Lung microvascular endothelial cell (primary cell): ENCODE measurements at places on chromosomes 12 and 14.

GRCh38 chr14:29459969-29460560 lies 467.6 kb downstream of the PRKD1 start:
- DNase-seq, result no peak

GRCh38 chr14:71751264-71751663 lies 181.0 kb upstream of the RGS6 start:
- DNase-seq, result no peak

- peak; percentile 88 for DNase-seq
These were observed at the start of gene SLC25A21 for GRCh38 chr14:37172024-37172869. Gene SLC25A21, minus strand, starts transcription at chr14:37172606.

- DNase-seq, result no peak
These were observed 47.1 kb upstream of the CDKN3 start for GRCh38 chr14:54349713-54350112.

DNA sequence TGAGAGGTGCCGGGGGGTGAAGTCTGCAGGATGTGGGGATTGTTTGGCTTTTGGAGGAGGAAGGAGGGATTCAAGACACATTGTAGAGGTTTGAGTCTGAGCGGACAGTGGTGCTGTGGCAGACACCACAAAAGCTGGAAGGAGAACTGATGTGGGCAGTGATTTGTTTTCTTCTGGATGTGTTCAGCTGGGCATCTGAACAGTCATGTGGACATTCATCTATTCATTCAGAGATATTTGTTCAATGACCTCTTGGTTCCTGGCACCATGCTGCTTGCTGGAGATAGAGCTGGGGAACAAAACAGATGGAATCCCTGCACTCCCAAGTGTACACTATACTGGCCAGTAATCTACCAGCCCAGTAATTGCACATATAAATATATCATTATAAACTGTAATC lies 64.0 kb downstream of the PTPN11 start:
- no peak for DNase-seq

DNA sequence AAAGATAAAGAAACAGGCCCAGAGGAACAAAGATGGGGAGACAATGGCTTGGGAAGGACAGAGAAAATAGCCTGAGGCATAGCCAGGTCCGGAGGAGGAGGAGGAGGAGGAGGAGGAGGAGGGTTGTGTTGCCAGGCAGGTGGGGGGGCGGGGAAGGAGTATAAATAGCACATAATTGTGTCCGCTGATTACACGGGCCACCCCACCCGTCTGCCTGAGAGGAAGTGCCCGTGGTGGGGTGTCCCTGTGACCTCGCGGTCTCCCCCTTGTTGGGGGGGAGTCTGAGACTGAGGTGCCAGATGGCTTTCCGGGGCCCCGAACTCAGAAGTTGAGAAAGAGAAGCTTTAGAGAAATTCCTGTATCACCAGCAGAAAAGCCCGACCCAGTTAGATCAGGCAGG lies 1.9 kb upstream of the SP7 start:
- DNase-seq, result no peak

- DNase-seq, result no peak
These were observed 4.5 kb downstream of the HAUS4 start for GRCh38 chr14:22952418-22952817.

DNA sequence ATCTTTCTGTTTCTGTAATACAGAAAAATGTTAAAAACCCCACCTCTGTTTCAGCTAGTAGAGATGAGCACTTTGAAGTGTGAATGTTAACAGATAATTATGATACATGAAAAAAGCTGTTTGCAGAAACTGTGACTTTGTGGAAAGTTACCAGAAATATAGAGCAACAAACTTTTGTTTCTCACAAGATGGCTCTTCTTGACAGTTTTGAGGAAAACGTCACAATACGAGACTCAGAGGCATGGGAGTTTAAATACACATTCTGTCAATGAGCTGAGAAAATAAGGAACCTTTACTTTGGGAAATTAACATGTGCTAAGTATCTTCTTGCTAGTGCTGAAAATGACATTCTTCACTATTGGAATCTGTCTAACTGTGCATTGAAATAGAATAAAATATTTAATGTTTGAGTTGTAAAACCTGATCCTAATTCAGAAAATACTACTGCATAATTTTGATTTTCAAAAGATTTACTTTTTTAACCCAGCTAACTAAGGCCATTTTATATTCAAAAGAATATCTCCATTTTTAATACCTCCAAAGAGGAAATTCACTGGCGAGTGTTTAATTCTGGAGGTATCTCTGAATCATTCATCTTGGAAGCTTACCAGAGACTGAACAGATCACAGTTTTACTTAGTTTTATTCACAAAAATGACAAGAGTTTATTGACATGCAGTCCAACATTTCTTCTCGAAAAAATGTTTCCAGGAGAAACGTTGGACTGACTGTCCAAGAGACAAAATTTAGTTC lies 308.9 kb upstream of the LRFN5 start:
- DNase-seq, result no peak

DNA sequence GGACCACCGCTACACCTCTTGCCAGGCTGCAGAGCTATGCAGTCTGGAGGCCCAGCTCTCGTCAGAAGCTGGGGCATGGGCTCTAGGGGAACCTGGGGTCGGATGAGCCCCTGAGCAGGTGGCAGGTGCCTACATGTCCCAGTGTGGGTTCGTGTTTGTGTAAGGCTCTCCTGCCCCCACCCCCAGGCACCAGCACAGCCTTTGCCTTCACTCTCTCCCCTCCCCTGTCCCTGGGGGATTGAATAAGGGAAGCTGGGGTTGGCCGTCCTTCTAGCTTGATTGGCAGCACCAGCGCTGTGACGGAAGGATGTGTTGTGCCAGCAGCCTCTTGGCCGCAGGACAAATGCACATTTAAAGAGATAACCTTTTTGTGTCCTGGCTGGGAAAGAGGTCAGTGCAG lies 34.8 kb upstream of the TSPAN9 start:
- DNase-seq, result no peak

- DNase-seq, result no peak
These were observed 128.4 kb downstream of the FOXA1 start for GRCh38 chr14:37466623-37467088.

GRCh38 chr12:6123258-6123657 lies 1.2 kb downstream of the VWF start:
- DNase-seq, result no peak

GRCh38 chr12:51926064-51926632 lies 18.8 kb downstream of the ACVRL1 start:
- peak; percentile 87 for DNase-seq

DNA sequence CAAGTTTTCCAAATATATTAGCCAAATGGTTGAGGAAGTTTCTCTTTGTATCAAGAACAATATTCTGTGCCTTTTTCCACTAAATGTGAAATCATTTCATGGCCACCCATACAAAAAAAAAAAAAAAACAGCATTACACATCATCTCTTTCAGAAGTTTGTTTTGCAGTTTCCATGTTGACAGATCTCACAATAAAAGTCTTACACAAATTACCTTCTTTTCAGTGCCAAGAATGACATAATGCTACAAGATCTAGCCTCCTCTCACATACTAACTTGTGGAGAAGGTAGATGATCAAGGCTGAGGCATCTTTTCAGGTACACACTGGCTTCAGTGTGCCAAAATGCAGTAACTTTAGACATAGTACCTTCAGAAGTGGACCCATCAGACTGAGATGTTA lies 35.3 kb downstream of the PRKD1 start:
- peak; percentile 20 for DNase-seq

- no peak for DNase-seq
These were observed 51.1 kb upstream of the EIF5 start for GRCh38 chr14:103282932-103283331.

DNA sequence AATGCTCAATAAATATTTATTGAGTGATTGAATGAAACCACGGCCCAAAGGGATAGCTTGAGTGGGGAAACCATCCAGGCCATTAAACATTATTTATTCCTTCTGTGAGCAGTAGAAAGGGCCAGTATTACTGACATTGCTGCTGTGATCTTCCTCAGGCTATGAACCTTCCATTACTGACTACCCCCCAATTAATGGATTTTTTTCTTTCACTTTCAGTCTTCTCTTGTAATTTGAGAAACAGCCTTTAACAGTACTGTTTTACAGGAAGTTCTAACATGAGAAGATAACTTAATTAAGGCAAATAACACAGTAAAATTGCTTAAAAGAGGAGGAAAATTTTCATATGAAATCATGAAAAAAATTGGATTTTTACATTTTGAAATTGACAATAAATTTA lies 629.5 kb downstream of the TRHDE start:
- DNase-seq, result no peak

DNA sequence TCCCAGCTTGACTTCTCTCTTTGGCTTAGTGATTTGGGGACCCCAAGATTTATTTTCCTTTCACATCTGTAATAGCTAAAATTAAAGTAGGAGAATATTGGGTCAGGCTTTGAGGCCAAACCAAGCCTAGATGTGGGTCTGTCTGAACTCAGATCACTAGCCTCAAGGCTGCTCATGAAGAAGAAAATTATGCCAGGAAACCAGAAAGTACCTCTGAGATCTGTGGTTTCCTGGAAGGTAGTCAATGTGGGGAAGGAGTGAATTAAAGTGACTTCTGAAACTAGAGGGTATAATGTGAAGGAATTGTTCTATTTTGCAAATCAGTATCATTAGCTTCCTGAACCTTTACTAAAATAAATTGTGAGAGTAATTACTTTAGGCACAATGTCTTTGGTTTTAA lies 13.4 kb upstream of the CLEC12A start:
- DNase-seq, result no peak

DNA sequence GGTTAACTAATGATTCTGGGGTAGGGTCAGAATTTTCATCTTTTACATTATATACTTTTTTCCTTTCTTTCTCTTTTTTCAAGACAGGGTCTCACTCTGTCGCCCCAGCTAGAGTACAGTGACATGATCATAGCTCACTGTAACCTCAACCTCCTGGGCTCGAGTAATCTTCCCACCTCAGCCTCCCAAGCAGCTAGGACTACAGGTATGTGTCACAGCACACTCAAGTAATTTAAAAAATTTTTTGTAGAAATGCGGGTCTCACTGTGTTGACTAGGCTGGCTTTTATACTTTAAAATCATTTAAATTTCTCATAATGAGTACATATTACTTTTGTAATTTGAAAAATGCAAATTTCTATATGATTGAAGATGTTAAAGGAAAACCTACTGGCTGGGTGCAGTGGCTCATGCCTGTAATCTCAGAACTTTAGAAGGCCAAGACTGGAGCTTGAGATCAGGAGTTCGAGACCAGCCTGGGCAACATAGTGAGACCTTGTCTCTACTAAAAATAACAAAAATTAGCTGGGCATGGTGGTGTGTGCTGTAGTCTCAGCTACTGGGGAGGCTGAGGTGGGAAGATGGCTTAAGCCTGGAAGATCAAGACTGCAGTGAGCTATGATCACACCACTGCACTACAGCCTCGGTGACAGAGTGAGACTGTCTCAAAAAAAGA lies 25.7 kb downstream of the R3HDM2 start:
- DNase-seq, result no peak

DNA sequence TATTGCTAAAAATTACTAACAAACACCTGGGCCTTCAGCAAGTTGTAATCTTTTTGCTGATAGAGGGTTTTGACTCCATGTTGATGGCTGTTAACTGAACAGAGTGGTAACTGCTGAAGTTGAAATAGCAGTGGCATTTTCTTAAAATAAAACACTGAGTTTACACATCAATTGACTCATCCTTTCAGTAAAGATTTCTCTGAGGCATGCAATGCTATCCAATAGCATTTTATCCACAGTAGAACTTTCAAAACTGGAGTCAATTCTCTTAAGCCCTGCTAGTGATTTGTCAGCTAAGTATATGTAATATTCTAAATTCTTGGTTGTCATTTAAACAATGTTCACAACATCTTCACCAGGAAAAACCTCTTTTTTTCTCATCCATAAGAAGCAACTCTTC lies 59.5 kb downstream of the CMAS start:
- DNase-seq, result no peak

GRCh38 chr12:102024765-102025164 lies 37.0 kb downstream of the WASHC3 start:
- peak; percentile 32 for DNase-seq

DNA sequence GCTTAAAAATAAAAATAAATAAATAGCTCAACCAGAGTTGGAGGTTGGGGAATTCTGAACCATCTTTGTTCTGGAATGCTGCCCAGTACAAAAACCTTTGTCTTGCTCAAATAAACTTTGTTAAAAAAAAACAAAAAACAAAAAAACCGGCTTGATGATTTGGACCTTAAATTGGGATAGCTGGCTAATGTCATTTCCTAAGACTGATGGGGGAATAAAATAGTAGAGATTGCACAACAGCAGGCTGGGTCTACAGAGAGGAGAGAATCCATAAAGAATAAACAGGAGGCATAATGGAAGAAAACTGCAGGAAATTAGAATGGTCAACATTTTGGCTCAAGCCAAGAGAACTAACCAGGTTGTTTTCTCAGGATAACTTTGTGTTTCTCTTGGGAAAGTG lies 370.9 kb downstream of the AEBP2 start:
- peak; percentile 28 for DNase-seq

GRCh38 chr14:79009286-79009685 lies 839.1 kb downstream of the NRXN3 start:
- DNase-seq, result no peak

- DNase-seq, result no peak
These were observed 133.7 kb upstream of the C14orf180 start for GRCh38 chr14:104445832-104446381.

- peak; percentile 73 for DNase-seq
These were observed 44.8 kb downstream of the FOXN4 start for GRCh38 chr12:109264095-109264942.

- no peak for DNase-seq
These were observed 114.0 kb downstream of the GALC start for GRCh38 chr14:87878959-87879358.

- no peak for DNase-seq
These were observed 184.2 kb upstream of the GZMB start for GRCh38 chr14:24818058-24818822.

- DNase-seq, result peak; percentile 40
These were observed 7.2 kb downstream of the DTD2 start for GRCh38 chr14:31449971-31450610.

GRCh38 chr14:54976316-54976715 lies 50.6 kb downstream of the WDHD1 start:
- DNase-seq, result peak; percentile 72

DNA sequence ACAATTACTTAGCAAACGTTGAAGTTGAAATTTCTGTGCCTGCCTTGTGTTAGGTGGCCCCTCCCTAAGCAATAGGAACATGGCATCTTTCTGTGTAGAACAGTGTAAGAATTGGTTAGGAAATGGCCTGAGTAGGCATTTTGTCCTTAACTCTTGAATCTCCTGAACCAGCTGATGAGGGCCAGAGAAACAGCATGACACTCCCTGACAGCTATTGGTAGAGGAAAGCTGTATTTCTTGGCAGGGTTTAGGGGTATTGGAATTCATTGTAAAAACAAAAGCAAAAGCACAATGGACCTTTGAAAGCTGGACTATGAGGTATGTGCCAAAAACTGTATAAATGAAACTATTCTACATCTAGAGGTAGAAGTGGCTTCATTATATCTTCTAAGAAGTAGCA lies 40.6 kb upstream of the LRTM2 start:
- peak; percentile 77 for DNase-seq

- peak; percentile 23 for DNase-seq
These were observed 220.5 kb downstream of the BCAT1 start for GRCh38 chr12:24728366-24728765.

- no peak for DNase-seq
These were observed 18.1 kb downstream of the ASPG start for GRCh38 chr14:104103446-104104075.
